ENCODE measurements at places on chromosomes 12 and 14. TPM values are rescaled to one million over a fixed set of nuclear protein-coding genes. Genes with fewer than 3 reads are reported as not detected.

The LRRIQ1 gene
- 5.6 TPM for total RNA-seq

The GPR132 gene
- 7.3 TPM for total RNA-seq

The E2F7 gene
- not detected for total RNA-seq

The MYF6 gene
- total RNA-seq, result not detected

GRCh38 chr12:2583642-2584401 is 210.9 kb upstream of the FKBP4 start:
- H3K4me1 ChIP-seq, result peaks cover 11% of the 10 kb centered on the region
- no peaks in the 10 kb centered on the region for H3K27me3 ChIP-seq
- no peak for DNase-seq
- no peak overlapping the region for H3K27ac ChIP-seq
- no peak overlapping the region for H3K4me3 ChIP-seq

GRCh38 chr12:108635201-108635996 is 1.7 kb upstream of the SELPLG start:
- H3K36me3 ChIP-seq, result no peaks in the 10 kb centered on the region
- peak; percentile 57 for DNase-seq
- H3K4me3 ChIP-seq, result no peak overlapping the region
- H3K27ac ChIP-seq, result peak overlapping the region; percentile 89
- peaks cover 61% of the 10 kb centered on the region for H3K4me1 ChIP-seq

DNA sequence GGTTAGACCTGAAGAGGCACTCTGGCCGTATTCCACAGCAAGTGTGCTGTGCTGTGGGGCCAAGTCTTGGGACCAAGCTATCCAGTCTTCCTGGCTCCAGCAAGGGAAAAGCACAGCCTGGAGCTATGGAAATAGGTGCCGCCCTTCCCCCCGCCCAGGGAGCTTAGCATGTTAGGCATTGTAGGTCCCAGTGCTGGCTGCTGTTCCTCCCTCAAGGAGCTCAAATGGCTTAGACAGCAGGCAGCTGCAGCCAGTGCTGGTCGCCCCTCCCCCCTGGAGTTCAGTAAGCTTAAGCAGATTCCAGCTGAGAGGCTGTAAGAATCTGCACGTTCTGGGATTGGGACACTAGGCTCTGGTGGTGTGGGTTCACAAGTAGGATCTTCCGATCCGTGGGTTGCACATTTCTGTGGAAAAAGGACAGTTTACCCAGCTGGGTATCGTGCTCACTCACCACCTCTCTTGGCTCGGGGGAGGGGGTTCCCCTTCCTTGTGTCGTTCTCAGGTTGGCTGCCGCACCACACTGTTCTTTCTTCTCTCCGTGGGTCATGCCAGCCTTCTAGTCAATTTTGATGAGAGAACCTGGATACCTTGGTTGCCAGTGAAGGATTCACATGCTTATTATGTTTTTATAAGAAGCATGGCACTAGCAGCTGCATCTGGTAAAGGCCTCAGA is 127.3 kb downstream of the CNTN1 start:
- H3K27me3 ChIP-seq, result no peaks in the 10 kb centered on the region
- H3K4me3 ChIP-seq, result no peak overlapping the region
- no peaks in the 10 kb centered on the region for H3K36me3 ChIP-seq
- DNase-seq, result no peak

- no peak overlapping the region for H3K27ac ChIP-seq
- no peaks in the 10 kb centered on the region for H3K27me3 ChIP-seq
- H3K4me1 ChIP-seq, result no peaks in the 10 kb centered on the region
- no peak for DNase-seq
- no peaks in the 10 kb centered on the region for H3K36me3 ChIP-seq
Observed at GRCh38 chr12:125245581-125246557, 180.6 kb downstream of the AACS start.

- H3K4me1 ChIP-seq, result no peaks in the 10 kb centered on the region
- no peak for DNase-seq
- no peak overlapping the region for H3K4me3 ChIP-seq
- H3K36me3 ChIP-seq, result no peaks in the 10 kb centered on the region
Observed at GRCh38 chr12:100404769-100405407, 48.0 kb downstream of the SLC17A8 start.

DNA sequence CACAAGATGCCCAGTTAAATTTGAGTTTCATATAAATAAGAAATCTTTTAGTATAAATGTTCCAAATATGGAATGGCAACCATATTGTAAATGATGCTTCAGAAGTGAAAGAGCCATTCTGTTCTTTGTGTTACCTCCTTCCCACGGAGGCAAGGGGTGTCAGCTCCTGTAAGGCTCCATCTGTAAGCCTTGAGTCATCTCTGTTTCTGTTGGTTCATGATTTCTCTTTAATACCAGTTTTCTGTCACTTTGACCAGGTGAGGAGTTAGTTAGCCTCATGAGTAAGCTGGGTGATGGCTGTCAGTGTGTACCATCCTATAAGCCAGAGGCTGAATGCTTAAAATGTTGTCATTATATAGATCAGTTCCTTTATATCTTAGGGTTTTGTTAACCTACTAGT is 61.9 kb downstream of the TMEM30B start:
- no peak overlapping the region for H3K4me3 ChIP-seq
- no peaks in the 10 kb centered on the region for H3K27me3 ChIP-seq
- H3K27ac ChIP-seq, result no peak overlapping the region
- no peaks in the 10 kb centered on the region for H3K4me1 ChIP-seq
- DNase-seq, result no peak
- no peaks in the 10 kb centered on the region for H3K36me3 ChIP-seq

- DNase-seq, result no peak
- H3K4me3 ChIP-seq, result no peak overlapping the region
- H3K4me1 ChIP-seq, result no peaks in the 10 kb centered on the region
- no peaks in the 10 kb centered on the region for H3K27me3 ChIP-seq
- H3K27ac ChIP-seq, result no peak overlapping the region
- no peaks in the 10 kb centered on the region for H3K36me3 ChIP-seq
Observed at GRCh38 chr14:65371784-65372183, 40.7 kb upstream of the FUT8 start.

- DNase-seq, result no peak
- H3K4me1 ChIP-seq, result no peaks in the 10 kb centered on the region
- H3K27me3 ChIP-seq, result no peaks in the 10 kb centered on the region
- H3K36me3 ChIP-seq, result no peaks in the 10 kb centered on the region
- H3K4me3 ChIP-seq, result no peak overlapping the region
Observed at GRCh38 chr14:100972118-100972897, 68.8 kb upstream of the RTL1 start.

GRCh38 chr14:100135784-100136183 is 23.7 kb downstream of the DEGS2 start:
- peaks cover 9% of the 10 kb centered on the region for H3K4me1 ChIP-seq
- no peaks in the 10 kb centered on the region for H3K27me3 ChIP-seq
- no peaks in the 10 kb centered on the region for H3K36me3 ChIP-seq
- H3K4me3 ChIP-seq, result no peak overlapping the region
- H3K27ac ChIP-seq, result no peak overlapping the region

- DNase-seq, result peak; percentile 46
- no peaks in the 10 kb centered on the region for H3K4me1 ChIP-seq
- no peaks in the 10 kb centered on the region for H3K36me3 ChIP-seq
- H3K27me3 ChIP-seq, result no peaks in the 10 kb centered on the region
- no peak overlapping the region for H3K27ac ChIP-seq
- H3K4me3 ChIP-seq, result no peak overlapping the region
Observed at GRCh38 chr12:59733200-59733599, 137.4 kb downstream of the SLC16A7 start.

DNA sequence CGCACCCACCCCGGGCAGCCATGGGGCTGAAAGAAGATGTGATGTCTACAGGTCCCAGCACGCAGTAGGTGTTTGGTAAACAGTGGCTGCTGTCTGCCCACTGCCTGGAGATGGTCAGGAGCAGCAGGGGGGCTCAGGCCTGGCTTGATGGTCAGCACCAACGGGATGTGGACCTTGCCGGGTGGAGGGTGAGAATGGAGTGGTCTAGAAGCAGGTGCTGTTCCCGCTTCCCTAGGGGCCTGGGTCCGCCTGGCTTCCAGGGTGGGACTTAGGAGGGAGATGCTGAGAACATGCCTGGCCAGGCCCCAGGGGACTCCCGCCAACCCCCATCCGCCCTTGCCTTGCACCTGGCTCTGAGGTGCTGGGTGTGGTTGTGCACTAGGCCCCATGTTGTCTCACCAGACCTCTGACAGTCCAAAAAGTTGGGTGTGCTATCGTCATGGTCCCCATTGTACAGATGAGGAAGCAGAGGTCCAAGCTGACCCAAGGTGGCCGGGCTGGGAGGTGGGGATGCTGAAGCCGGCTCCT is 12.9 kb downstream of the FAM222A start:
- DNase-seq, result no peak
- H3K4me3 ChIP-seq, result no peak overlapping the region
- H3K36me3 ChIP-seq, result no peaks in the 10 kb centered on the region
- H3K27me3 ChIP-seq, result no peaks in the 10 kb centered on the region
- peaks cover 22% of the 10 kb centered on the region for H3K4me1 ChIP-seq
